ENCODE measurements at places on chromosomes 6 and 20. TPM values are rescaled to one million over a fixed set of nuclear protein-coding genes. Genes with fewer than 3 reads are reported as not detected.

The CAPN11 gene
- 0.06 TPM for total RNA-seq

- DNase-seq, result peak; percentile 43
Observed at GRCh38 chr6:52937908-52938307, 28.4 kb upstream of the GSTA3 start.

DNA sequence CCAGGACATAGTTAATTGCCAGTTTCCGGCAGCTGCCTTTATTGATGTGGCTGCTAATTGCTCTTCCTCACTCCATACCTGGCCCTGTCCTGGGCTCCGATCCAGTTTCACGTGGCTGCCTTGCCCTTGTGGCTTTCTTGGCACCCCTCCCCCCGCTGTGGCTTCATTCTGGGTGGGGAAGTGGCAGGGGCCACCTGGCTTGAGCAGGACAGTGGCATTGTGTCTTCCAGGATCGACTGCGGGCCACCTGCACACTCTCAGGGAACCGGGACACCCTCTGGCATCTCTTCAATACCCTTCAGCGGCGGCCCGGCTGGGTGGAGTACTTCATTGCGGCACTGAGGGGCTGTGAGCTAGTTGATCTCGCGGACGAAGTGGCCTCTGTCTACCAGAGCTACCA, 10.8 kb downstream of the MAVS start:
- no peak for DNase-seq

DNA sequence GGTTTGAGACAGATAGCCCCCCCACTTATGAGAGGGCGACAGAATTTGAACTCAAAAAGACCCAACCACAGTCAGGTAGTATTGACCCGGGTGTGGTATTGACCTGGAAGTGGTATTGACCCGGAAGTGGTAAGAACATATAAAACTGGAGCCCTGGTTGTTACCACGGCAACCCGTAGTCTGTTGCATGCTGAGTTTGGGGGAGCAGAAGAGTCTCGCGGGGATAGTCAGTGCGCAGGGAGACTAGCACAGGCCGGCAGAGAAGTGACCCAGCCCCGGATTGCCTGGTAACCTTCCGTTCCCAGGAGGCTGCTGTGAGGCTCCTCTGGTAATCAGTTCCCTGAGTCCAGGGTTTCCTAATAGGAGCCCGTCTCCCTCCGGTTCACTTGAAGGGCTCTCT, 96.2 kb downstream of the SNX5 start:
- no peak for DNase-seq

GRCh38 chr20:478949-479429, 16.7 kb upstream of the TBC1D20 start:
- DNase-seq, result peak; percentile 62

GRCh38 chr20:48682529-48683363, 145.1 kb downstream of the PREX1 start:
- DNase-seq, result peak; percentile 88

Measured in LHCN-M2 (cell line).